Stimulated activated CD4-positive, alpha-beta T cell treated with anti-CD3 and anti-CD28 coated beads, Interleukin-1b, Interleukin-23, amount 100 ng/mL, for 1 hour (primary cell): ENCODE measurements at places on chromosomes 16 and 17.

DNA sequence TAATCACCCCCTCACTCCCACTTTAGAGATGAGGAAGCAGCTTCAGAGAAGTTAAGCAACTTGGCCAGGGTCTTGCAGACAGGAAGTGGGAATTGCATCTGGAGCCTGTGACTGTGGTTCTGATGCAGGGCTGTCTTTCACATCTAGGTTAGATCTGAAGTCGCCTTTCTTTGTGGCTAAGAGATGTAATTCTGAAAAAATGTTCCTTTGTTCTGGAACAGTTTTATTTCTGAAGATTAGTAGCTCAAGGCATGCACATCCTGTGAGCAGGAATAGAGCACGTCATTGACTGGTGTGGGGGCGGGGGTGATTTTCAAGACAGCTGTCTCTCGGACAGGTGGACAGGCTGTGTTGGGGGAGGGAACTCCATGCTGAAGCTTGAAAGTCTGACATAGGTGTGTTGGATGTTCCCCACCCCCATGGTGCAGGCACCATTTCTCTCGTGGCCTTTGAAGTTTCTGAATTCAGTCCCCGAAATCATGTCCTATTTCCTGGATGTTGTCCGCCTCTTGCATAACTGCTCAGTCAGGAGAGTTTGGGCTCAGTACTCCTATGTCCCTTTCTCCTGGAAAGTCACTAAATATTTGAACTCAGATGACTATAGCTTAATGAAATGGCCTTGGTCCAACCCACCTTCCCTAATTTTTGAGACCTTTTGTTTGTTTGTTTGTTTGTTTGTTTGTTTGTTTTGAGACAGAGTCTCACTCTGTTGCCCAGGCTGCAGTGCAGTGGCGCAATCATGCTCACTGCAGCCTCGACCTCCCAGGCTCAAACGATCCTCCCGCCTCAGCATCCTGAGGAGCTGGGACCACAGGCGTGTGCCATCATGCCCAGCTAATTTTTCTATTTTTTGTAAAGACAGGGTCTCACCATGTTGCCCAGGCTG is 21.0 kb upstream of the HERPUD1 start:
- DNase-seq, result no peak

GRCh38 chr17:36703860-36704266 is 102.5 kb downstream of the MRM1 start:
- DNase-seq, result no peak

- no peak for DNase-seq
Observed at GRCh38 chr16:64864232-64864809, 257.5 kb downstream of the CDH11 start.

GRCh38 chr17:46863383-46864121 is 12.2 kb downstream of the WNT9B start:
- no peak for DNase-seq

DNA sequence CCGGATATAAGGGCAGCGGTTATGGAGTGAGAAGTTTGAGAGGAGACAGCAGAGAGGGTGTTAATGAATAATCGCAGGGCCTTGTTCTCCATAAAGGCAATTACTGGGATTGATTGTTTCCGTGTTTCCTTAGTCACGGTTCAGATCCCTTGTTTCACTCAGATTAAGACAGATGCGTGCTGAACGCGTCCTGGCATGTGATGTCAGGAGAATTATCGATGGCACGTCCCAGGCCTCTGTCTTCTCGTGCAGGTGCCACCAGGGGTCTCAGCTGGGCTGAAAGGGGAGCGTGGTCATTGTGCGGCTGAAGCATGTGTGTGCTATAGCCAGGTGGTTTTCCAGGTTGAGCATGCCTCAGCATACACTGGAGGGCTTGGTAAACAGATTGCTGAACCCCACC is 142.4 kb upstream of the NOL11 start:
- no peak for DNase-seq

DNA sequence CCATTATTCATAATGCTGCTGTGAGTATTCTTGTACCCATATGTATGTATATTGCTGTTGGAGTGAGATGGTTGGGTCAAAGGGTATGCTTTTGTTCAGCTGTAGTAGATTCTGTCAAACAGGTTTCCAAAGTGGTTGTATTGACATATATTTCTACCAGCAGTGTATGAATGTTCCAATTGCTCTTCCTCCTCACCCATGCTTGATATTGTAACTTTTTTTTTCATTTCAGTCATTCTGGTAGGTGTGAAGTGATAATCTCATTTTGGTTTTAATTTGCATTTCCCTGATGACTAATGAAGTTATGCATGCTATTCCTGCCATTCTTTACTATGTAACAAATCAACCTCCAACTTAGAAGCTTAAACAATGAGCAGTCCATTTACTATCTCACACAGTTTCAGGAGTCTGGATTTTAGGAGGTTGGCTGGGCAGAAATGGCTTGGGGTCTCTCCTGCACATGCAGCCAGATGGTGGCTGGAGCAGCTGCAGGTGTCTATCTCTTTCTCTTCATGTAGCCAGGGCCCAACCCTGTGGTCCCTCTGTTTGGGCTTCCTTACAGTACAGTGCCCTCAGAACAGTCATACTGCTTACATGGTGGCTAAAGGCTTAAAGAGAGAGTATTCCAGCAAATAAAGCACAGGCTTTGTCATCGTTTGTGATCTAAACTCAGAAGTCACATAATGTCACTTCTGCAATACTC is 21.2 kb downstream of the ERAL1 start:
- DNase-seq, result no peak

DNA sequence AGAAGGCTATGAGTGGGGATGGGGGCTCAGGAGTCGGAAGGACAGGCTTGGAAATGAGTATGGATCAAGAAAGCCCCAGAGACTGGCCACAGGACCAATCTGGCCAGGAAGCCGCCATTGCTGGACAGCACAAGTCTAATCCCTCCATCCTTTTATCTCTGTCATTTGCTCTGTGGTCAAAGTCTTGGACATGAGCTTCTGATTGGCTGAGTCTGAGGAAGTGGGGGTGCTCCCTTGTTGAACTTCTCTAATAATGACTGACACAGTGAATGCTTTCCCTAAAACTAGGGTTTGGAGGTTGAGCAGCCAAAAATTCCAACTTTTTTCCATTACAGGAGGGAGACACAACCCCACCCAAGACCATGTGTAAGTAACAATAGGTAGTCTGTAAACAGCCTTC is 97.4 kb downstream of the MARF1 start:
- no peak for DNase-seq

DNA sequence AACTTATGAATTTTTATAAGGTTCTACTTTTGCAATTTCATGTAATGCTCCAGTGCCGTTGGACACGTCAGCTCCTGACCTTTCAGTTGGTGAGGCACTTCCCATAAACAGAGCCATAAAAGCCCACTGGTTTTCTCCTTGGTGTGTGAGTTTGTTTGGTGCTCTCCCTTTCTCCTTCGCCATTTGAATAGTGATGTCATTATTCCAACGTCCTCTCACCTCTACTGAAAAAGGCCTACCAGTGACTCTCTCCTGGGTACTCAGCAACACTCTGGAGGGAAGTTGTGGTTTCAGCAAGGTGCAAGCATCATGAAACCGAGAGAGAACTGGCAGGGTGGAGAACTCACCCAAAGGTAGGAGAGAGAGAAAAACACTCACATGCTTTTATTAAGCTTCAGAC is 29.6 kb upstream of the HNF1B start:
- DNase-seq, result no peak

DNA sequence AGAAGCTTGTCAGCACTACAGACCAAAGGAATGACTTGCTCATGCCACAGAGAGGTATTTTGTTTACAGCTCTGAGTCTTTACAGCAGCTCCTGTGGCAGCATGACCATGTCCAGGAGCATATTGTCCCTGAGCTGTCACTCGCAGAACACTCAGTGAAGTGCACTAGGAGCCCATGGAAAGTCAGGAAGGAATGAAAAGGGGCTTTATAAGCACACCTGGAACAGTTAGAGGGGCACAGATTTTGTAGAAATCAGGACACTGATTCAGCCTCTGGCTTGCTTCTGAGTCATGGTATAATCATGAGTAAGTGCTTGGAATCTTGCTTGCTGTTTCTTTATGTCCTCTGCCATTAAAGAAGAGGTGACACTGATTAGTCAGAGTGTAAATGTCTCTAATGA is 41.0 kb downstream of the TADA2A start:
- no peak for DNase-seq
